Stimulated activated CD8-positive, alpha-beta memory T cell treated with anti-CD3 and anti-CD28 coated beads, Interleukin-7, amount 100 ng/mL, for 48 hours (primary cell): ENCODE measurements at places on chromosomes 3 and 15.

DNA sequence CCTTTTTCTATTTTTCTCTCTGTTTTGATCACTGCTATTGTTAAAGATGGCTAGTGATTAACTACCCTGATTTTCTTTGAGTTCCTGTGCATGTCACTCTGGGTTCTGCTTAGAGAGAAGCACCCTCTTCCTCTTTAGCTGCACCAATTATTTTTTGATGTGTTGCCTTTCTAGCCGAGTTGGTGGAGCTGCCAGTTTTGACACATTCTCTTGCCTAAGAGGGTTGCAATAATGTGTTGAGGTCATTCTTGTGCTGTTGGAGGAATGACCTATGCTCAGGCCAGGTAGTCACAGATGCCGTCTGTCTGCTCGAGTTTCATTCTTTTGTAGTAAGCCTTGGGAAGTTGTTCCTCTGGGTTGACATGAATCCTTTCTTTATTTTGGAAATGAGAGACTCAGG is 84.6 kb upstream of the DPH6 start:
- no peak for DNase-seq

DNA sequence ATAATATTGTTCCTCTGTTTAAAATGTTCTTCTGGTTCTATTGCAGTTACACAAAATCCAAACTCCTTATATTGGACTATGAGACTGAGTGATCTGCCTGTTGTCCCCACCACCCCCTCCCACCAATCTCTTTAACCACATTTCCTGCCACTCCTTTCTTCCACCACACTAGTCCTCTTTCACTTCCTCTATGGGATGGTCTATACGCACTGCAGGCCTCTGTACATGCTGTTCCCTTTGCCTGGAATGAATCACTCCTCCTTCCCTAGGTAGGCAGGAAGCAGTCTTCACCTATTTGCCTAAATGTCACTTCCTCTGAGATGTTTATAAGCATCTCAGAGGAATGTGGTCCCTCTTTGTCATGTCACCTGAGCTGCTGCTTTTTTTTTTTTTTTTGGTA is 4.0 kb downstream of the MAP2K1 start:
- DNase-seq, result no peak

DNA sequence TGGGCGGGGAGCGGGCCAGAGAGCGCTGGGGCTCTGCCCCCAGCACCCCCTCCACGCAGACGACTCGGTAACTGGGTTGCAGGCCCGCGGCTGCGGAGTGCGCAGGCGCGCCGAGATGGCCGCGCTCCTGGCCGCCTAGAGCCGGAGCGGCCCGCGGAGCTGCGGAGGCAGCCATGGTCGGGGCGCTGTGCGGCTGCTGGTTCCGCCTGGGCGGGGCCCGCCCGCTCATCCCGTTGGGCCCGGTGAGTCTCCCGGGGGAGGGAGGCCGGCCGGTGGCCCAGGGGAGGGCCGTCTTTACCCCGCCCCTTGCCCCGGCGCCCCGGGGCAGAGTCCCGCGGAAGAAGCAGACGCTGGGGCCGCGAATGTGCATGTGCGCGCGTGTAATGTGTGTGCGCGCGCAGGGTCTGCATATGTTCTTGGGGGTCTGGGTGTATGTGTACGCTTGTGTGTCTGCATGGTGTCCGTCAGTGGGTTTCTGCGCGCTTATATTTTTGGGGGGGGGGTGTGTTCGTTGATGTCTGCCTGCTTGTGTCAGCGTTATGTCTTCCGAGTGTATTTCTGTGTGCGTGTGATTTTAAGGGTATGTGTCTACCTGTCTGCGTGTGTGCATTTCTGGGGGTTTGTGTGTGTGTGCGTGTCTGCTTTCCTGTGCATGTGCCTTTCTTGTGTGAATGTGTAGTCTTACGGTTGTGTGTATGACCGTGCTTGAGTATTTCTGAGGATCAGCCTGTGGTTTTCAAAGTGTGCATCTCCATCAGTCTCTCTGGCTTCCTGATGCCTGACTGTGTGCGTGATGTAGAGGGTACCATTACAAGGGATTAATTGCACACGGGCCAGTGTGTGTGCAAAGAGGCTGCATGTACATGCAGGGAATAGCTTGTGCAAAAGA is at the start of gene ABHD14A:
ABHD14A (plus strand) TSS at position 102 of the 889 bp plus-strand sequence; CDS start at position 174, 72 bp downstream.
- peak; percentile 40 for DNase-seq

DNA sequence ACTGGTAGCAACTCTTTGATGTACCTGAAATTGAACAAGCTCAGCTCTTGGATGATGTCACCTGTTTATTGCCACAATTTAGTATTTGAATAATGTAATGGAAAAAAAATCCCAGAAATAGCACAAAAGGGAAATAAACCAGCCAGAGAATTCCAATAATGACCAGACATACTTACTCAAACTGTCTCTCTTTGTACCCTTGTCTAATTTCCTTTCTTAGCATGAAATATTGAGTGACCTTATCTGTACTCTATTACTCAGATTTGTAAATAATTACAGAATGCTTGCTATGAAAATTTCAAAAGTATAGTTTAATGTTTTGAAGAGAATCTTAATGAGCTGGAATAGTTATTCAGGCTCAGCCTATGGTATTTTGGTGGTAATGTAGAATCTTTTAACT is 555.4 kb upstream of the SGO1 start:
- no peak for DNase-seq

GRCh38 chr3:185979721-185980121 is 41.9 kb upstream of the TRA2B start:
- DNase-seq, result no peak

- DNase-seq, result no peak
Measured at GRCh38 chr3:194713299-194714136, 27.8 kb downstream of the FAM43A start.

GRCh38 chr3:117135207-117135606 is 425.6 kb downstream of the TUSC7 start:
- no peak for DNase-seq

- no peak for DNase-seq
Measured at GRCh38 chr3:184727357-184728009, 15.6 kb upstream of the MAGEF1 start.

- DNase-seq, result no peak
Measured at GRCh38 chr15:66766282-66767230, 64.5 kb downstream of the SMAD6 start.

GRCh38 chr3:79367066-79367465 is 400.7 kb downstream of the ROBO1 start:
- DNase-seq, result no peak

DNA sequence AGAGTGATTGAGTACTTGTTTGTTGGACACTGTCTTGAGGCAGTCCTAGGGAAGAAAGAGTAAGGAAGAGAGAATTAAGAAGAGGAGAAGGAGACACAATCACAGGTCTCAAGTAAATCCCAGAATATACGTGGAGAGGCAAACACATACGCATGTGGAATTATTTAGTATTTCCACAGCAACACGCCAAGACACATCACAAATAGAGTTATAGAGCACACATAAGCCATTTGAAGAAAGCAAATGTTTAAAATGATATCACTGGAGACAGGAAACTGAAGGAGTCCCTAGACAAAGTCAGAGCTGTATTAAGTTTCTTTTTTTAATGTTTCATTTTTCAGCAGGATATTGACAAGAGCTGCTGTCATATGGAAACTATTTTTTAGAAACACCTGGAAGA is 206.1 kb upstream of the LRIG1 start:
- DNase-seq, result no peak

DNA sequence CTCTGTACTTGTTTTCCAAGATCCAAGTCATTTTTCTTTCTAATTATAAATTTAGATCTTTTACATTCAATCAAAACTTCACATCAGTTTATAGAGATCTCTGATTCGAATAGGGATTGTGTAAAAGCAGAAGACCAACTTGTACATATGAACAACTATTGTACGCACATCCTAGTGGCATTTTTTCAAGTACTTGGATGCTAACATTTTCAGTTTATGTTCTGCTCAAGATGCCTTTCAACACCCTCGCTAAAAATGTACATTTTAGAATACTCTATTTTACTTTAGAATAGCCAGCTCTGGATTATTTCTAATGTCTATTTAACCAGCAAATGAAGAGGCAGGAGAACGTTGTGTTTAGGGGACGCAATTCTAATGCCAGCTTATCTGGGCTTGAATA is 340.7 kb downstream of the ROBO1 start:
- no peak for DNase-seq

GRCh38 chr15:26261413-26261812 is 398.3 kb upstream of the ATP10A start:
- DNase-seq, result no peak
